ENCODE measurements at places on chromosomes 11 and 22.
A peak's percentile ranks its signal among the peaks of the same experiment; 100 is the strongest.

GRCh38 chr11:36394056-36394455, 98.0 kb downstream of the PRR5L start:
- no peak overlapping the region for H3K4me3 ChIP-seq
- peaks cover 3% of the 10 kb centered on the region for H3K4me1 ChIP-seq
- no peaks in the 10 kb centered on the region for H3K27me3 ChIP-seq
- H3K27ac ChIP-seq = no peak overlapping the region
- no peaks in the 10 kb centered on the region for H3K36me3 ChIP-seq

- peaks cover 7% of the 10 kb centered on the region for H3K27me3 ChIP-seq
- no peaks in the 10 kb centered on the region for H3K4me1 ChIP-seq
- H3K4me3 ChIP-seq = no peak overlapping the region
- no peak for DNase-seq
These were observed 55.5 kb upstream of the TSPAN18 start for GRCh38 chr11:44671234-44671633.

DNA sequence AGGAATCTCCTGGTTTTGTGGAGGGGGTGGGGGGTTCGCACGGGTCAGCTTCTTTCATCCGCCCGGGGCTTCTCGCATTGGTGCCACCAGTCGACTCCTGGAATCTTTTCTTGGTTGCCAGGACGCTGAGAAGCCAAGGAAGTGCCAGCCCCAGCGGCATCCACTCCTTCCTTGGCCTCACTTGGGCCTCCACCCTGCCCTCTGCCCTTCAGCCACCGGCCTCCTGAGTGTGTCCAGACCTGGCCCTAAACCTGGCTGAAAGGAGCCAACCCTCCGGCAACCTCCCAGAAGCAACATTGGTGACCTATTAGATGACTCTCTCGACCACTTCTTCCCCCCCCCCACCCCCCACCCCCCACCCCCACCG, 518 bp upstream of the GALNT18 start:
- peak overlapping the region; percentile 52 for H3K27ac ChIP-seq
- no peaks in the 10 kb centered on the region for H3K27me3 ChIP-seq
- no peaks in the 10 kb centered on the region for H3K36me3 ChIP-seq
- H3K4me3 ChIP-seq = no peak overlapping the region

GRCh38 chr11:518463-519202, 11.6 kb upstream of the RNH1 start:
- DNase-seq = peak; percentile 68
- peak overlapping the region; percentile 57 for H3K4me3 ChIP-seq
- H3K27me3 ChIP-seq = no peaks in the 10 kb centered on the region
- peak overlapping the region; percentile 87 for H3K27ac ChIP-seq
- H3K4me1 ChIP-seq = peaks cover 53% of the 10 kb centered on the region

DNA sequence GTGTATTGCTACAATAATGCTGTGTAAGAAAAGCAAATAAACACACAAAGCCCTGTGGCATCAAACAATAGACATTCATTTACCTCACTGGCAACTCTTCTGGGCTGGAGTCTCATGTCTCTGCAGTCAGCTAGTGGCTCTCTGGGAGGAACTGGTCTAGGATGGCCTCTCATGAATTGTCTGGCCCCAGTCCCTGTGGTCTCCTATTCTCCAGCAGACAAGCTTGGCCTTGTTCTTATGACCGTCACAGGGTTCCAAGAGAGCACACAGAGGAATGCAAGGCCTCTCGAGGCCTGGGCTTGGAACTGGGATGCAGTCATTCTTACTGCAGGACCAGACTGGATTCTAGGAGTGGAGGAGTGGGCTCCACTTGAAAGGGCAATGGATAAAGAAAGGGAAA, 141.2 kb upstream of the NTM start:
- no peak for DNase-seq
- H3K27ac ChIP-seq = no peak overlapping the region
- H3K4me3 ChIP-seq = no peak overlapping the region
- no peaks in the 10 kb centered on the region for H3K36me3 ChIP-seq
- H3K27me3 ChIP-seq = no peaks in the 10 kb centered on the region

DNA sequence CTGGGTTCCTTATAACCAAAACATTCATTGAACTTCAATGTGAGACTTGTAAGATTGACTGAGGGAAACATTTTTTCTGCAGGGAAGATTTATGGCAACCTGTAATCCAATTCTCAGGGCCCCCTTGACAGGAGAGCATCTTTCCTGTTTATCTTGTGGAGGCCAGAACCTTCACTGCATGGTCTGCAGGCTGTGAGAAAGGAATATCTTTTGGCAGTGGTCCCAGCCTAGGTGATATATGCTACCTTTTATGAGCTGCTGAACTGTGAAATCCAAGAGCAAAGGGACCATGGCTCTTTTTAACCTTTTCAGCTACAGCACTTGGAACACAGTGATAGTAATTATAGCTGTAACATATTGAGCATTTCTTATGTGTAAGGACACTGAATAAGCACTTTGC, 590.2 kb upstream of the B3GAT1 start:
- H3K27ac ChIP-seq = no peak overlapping the region
- H3K27me3 ChIP-seq = no peaks in the 10 kb centered on the region
- H3K4me3 ChIP-seq = no peak overlapping the region
- no peaks in the 10 kb centered on the region for H3K4me1 ChIP-seq
- no peaks in the 10 kb centered on the region for H3K36me3 ChIP-seq
- no peak for DNase-seq

DNA sequence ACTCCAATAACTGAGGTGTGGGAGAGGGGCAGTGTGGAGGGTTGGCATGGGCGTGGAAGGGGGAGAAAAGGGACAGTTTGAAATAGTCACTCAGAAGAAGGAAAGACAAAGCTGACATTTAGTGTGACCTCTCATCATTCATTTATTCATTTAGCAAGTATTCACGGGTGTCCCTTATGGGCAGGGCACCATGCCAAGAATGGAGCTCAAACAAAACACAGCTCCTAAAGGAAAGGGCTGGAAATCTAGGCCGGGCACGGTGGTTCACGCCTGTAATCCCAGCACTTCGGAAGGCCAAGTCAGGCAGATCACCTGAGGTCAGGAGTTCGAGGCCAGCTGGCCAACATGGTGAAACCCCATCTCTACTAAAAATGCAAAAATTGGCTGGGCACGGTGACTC, 19.4 kb upstream of the DGKZ start:
- H3K27ac ChIP-seq = no peak overlapping the region
- no peak for DNase-seq
- peaks cover 12% of the 10 kb centered on the region for H3K27me3 ChIP-seq
- H3K36me3 ChIP-seq = no peaks in the 10 kb centered on the region
- no peak overlapping the region for H3K4me3 ChIP-seq

DNA sequence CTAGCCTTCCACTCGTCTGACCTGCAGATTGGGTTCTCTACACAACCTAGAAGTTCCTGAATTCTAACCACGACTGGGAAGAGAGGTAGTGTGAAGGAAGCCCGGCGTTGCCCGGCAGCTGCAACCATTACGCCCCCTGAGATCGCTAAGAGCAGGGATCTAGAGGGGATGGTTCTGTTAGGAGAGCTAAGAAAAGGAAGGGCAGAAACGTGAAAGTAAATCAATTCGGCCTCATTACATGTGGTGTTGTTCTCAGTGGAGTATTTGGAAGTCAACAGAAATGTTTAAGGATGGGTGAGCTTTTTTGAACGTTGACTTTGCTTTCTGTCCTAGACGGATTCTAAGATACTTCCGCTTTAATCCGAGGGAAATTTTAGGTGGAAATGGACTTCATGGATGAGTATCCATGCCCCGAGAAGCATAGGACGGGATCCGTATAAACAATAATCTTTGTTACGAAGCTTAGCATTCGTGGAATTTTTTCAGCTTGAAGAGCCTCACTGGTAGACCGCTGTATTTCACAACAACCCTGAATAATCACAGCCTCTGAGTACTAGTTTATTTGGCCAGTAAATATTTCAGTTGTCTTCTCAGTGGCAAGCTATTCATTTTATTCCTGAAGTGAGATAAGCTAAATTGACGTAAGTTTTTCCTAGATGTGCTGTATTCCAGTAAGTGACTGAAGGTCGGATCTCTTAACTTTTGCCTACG, 629 bp downstream of the ATP5MG start:
- peaks cover 26% of the 10 kb centered on the region for H3K4me1 ChIP-seq
- peak overlapping the region; percentile 86 for H3K4me3 ChIP-seq
- DNase-seq = no peak

DNA sequence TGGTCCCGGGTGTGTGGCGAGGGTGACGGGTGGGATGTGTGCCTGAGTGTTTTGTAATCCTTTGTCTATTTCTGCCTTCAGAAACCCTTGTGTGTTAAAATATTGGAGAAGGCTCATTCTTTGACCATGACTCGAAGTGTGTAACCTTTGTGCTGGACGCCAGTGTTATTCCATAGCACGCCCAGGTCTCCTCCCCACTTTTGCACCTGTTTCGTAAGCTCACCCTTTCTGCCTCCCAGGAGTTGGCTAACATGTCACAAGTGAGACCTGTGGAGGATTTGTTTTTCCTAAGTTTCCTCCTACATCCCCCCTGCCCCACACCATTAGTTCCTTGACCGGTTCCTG, 382 bp downstream of the C11orf54 start:
- peaks cover 32% of the 10 kb centered on the region for H3K36me3 ChIP-seq
- H3K4me3 ChIP-seq = peak overlapping the region; percentile 78
- no peak for DNase-seq
- H3K27me3 ChIP-seq = no peaks in the 10 kb centered on the region
- H3K4me1 ChIP-seq = peaks cover 43% of the 10 kb centered on the region

- no peak overlapping the region for H3K4me3 ChIP-seq
- no peak for DNase-seq
- no peaks in the 10 kb centered on the region for H3K27me3 ChIP-seq
- H3K27ac ChIP-seq = no peak overlapping the region
- H3K36me3 ChIP-seq = no peaks in the 10 kb centered on the region
- H3K4me1 ChIP-seq = no peaks in the 10 kb centered on the region
These were observed 35.4 kb downstream of the MUC2 start for GRCh38 chr11:1109918-1110705.

Measured in esophagus squamous epithelium (tissue), 5 donors.